Activated CD8-positive, alpha-beta memory T cell treated with anti-CD3 and anti-CD28 coated beads for 4 hours (primary cell): ENCODE measurements at places on chromosomes 6 and 20.

GRCh38 chr20:64075556-64075955, 3.8 kb downstream of the RGS19 start:
- DNase-seq = no peak

GRCh38 chr6:109513571-109514071, 30.6 kb upstream of the ZBTB24 start:
- DNase-seq = no peak

- no peak for DNase-seq
These were observed 115.3 kb upstream of the ESR1 start for GRCh38 chr6:151692216-151692615.

DNA sequence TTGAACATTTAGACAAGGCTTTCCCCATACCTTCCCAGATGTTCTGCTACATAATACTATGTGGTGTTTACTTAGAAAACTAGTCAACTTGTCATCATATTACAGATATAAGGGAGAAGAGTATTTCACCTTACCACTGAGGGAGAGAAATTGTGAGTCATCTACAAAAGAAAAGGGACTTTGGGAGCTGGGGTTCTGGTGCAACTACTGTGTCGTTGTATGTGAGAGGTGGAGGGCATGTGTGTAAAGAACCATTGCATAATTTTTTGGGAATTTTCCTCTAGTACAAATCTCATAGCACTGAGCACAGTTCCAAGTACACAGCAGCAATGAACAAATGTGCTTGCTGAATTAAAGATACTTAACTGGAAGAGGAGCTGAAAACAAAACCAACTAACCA, 665.6 kb downstream of the DHX35 start:
- no peak for DNase-seq

DNA sequence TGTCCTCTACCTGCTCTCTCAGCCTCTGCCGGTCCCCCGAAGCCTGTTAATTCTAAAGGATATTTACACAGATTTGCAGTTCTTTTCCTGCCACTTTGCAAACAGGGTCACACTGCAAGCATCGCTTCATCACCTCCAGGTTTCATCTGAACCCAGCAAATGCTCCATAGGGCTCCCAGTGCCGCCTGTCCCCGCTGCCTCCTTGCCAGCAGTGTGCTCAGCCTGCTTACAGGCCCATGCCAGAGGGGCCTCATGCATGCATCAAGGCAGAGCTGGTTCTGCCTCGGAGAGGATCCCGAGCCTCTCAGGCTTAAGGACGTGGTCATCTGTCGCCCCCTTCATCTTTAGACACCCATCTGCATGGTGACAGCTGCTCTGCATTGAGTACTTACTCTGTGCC, 10.5 kb downstream of the SIRPA start:
- no peak for DNase-seq

DNA sequence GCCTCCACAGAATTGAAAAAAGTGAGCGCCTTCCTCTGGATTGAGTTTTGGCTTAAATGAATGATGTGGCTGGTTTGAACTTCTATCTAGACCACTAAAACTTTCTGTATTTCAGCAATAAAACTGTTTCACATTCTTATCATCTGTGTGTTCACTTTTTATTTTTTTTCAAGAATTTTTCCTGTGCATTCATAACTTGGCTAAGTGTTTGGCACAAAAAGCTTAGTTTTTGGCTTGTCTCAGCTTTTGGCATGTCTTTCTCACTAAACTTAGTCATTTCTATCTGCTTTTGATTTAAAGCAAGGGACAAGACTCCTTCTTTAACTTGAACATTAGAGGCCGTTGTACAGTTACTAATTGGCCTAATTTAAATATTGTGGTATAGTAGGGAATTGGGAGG, 1015.1 kb downstream of the EPHA7 start:
- no peak for DNase-seq

- DNase-seq = no peak
These were observed 75.8 kb downstream of the PREP start for GRCh38 chr6:105326833-105327770.

DNA sequence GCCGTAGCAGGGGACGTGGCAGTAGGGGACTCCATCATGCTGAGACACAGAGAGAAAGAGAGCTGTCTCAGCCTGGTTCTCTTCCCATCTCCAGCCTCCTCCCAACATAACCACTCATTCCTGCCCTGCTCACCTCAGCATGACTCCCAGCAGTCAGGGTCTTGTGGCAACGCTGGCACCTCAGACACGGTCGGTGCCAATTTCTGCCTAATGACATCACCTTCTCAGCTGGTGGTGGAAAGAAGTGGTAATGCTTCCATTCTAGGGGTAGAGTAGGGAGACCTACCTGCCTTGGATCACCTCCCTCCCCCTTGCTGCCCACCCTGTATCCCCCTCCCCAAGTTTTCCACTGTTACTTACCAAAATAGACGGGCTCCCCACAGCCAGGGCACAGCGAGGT, 2.5 kb downstream of the CRIP3 start:
- no peak for DNase-seq

- no peak for DNase-seq
These were observed 4.8 kb downstream of the COL9A1 start for GRCh38 chr6:70298068-70298467.

DNA sequence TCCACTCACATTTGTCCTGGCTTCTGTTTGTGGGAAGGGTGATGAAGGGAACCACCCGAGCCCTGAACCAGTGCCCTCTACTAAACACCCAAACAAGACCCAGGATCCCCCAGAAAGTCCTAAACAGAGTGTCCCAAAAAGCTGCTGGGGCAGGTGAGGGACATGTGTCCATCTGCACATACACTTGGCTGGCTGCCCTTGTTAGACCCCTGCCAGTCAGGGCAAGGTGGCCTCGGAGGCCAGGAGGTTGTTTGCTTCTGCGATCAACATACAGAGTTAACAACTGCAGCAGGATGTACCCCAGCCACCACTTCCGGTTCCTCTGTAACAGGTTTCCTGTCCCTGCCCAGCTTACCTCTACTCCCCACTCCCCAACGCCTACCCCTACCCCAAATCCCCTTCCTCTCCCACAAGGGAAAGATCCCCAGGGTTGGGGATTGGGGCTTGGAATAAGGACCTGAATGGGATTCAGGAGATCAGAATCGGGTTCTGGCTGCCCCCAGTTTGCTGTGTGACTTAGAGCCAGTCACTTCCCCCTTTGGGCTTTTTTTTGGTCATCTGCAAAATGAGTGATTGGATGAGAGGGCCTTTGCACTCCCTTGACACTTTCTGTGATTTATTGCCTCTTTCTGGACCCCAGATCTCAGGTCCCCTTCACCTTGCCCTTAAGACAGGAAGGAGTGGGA, 13.9 kb downstream of the DEF6 start:
- no peak for DNase-seq

- DNase-seq = no peak
These were observed 13.2 kb downstream of the CPNE5 start for GRCh38 chr6:36825994-36826393.

DNA sequence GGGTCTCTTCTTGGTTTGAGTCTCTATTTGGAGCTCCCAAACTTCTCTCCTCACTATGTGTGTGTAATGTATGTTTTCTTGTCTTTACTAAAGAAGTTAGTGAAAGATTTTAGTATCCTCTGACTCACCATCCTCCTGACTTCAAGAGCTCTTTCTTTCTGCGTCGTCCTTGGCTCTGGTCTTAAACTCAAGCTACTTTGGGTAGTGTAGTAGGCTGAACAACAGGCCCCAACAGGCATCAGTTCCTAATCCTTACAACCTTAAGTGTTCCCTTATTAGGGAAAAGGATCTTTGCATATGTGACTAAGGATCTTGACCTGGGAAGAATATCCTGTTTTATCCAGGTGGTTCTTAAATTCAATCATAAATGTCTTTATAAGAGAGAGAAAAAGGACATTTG, 810.2 kb downstream of the MAFB start:
- DNase-seq = no peak

DNA sequence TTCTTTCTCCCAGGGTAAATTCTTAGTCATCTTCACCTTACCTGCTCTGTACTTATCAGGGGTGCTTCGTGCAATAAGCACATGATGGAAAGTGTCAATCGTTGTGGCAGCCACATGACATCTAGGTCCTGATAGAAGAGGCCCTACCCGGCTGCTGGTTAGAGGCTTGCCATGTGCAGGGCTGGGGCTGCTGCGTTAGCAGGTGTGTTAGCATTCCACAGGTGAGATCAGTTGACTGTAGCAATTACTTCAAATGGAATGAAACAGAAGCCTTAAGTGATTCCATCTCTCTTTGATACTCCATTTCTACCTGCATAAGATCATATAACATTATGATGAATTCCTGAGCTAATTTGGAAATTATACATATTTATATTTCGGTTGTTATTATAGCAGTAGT, 127.0 kb downstream of the UST start:
- DNase-seq = no peak

GRCh38 chr20:44274303-44275017, 27.4 kb downstream of the GDAP1L1 start:
- no peak for DNase-seq

GRCh38 chr6:157329829-157330228, 6.5 kb upstream of the TMEM242 start:
- DNase-seq = no peak

DNA sequence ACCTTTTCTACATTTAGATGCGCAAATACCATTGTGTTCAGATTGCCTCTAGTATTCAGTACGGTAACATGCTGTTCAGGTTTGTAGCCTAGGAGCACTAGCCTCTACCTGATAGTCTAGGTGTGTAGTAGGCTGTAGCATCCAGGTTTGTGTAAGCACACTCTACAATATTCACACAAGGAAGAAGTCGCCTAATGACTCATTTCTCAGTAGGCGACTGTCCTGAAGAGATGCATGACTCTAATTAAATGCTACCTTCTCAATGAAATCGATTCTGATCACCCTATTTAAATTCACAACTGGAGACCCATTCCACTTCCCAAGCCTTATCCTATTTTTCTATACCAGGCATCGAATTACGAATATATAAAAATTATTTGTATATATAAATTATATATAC, 1.3 kb downstream of the MCUR1 start:
- DNase-seq = no peak

- DNase-seq = no peak
These were observed 36.8 kb upstream of the ME1 start for GRCh38 chr6:83467620-83468036.

DNA sequence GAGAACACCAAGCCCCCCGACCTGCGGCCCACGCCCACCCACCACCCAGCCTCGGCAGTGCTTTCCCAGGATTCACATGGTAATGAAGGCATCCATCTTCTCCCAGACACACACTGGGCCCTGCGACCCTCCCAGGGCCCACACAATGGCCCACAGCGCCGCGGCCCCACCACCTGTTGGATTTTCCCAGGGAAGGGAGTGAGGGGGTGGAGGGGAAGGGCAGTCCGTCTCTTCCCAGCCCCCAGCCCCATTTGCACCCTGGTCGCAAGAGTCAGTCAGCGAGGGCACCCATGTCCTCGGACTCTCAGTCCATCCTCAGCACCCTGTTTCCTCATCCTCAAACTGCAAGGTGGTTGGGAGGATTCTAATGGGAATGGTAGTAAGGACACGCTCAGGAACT, 23.7 kb upstream of the ID1 start:
- DNase-seq = no peak

DNA sequence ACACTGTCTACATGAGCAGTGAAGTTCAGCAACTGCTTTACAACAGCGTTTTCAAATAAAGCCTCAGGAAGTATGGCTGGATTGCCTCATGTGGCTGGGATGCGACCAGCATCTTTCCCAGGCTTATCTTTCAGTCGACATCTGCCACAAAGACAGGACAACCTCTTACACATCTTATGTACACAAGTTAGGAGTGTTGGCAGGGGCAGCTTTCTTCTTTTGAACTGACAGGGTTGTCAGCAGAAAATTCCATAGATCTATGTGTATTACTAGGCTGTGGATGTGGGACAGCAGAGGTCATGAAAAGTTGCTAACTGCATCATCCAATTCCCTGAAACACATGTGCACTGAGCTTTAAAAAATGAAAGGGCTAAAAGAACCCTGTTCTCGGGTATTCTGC, 48.1 kb downstream of the PLAGL1 start:
- DNase-seq = no peak

GRCh38 chr6:89828988-89829471, 650 bp upstream of the CASP8AP2 start:
- DNase-seq = no peak

GRCh38 chr6:82074556-82074955, 173.0 kb downstream of the IBTK start:
- DNase-seq = no peak

- no peak for DNase-seq
These were observed 9.4 kb upstream of the FRMD1 start for GRCh38 chr6:168088161-168089053.

- DNase-seq = no peak
These were observed 947 bp downstream of the POFUT1 start for GRCh38 chr20:32208499-32209154.
